ENCODE measurements at places on chromosomes 1 and 21.
A peak's percentile ranks its signal among the peaks of the same experiment; 100 is the strongest.

- no peak for DNase-seq
Measured at GRCh38 chr1:167483790-167484189, 34.5 kb downstream of the CD247 start.

DNA sequence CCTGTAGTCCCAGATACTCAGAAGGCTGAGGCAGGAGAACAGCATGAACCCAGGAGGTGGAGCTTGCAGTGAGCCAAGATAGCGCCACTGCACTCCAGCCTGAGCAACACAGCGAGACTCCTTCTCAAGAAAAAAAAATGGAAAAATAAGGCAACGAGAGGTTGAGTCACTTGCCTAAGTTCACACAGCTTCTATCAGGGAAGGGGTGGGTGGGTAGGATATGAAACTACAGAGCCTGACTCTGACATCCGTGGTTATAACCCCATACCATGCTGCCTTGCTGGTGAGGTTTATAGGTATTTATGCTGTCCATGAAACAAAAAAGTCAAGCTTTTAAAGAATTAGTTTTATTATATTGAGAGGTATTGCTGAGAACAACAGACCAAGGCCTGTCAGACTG lies 61.5 kb upstream of the RAB4A start:
- no peak for DNase-seq

DNA sequence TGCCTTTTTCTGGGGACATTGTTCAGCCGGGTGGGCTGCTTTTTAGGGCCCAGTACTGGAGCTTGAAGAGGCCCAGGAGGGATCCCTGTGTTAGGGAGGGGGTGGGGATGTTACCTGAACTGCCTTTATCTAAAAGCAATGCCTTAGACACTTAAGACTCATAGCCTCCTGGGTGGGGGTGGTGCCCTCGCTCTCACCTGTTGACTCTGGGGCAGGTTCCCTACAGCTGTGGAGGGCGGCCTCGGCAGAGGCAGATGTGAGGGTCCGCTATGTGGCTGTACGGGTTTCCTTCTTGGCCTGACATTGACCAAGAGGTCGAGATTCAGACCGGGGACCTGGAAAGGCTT lies 716 bp downstream of the INAVA start:
- DNase-seq = no peak

DNA sequence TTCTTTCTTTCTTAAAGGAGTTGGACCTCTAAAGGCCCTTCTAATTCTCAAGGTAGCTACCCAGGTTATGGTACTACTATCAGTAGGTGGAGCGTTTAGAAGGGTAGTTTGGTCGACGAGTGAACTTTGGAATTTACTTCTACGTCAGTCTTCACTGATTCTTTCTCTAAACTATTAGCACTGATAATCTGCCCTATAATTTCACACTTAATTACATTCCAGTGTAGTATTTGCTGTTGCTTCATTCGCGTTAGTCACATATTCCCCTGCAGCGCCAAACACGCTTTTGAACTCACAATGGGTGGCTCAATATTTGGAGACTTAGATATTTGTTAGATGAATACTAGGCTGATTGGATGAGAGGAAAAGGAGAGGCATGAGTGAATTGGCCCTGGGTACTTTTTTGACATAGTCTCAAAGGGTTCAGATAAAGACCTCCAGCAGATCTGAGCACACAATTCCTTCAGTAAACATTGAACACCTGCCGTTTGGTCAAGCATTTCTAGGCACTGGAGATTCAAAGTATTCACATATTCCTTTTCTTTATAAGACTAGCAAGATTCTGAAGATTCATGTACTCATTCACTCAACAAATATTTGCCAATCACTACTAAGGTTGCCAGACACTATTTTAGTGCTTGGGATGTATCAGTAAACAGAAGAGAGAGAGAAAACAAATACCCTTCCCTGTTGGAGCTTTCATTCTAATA lies 929 bp upstream of the FOXJ3 start:
- no peak for DNase-seq

DNA sequence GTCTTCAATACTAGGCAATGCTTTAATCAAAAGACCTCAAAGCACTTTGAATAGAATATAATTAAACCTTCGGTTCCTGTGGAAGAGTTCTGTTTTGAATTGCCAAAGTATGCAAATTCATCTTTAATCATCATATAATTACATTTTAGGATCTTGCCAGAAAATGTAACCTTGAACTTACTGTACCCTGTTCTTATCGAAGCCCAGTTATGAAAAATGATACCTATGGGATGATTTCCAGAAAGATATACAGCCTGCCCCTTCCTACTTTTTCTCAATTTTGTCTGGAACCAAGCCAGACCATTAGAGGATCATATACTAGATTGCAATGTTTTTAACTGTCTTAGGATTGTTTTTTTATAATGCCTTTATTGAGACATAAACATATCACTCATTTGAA lies 34.0 kb upstream of the ZNF281 start:
- DNase-seq = no peak

DNA sequence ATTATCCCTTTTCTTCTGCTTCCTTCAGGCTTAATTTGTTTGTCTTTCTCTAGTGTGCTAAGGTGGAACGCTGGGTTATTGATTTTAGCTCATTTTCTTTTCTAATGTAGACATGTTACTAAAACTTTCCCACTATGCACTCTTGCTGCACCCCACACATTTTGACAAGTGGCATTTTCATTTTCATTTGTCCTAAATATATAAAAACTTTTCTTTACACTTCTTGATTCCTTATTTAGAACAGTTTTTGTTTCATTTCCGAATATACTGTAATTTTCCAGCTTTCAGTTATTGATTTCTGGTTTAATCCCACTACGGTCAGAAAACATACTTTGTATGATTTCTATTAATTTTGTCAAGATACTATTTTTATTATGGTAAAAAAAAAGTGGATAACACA lies 25.3 kb downstream of the SH3BP5L start:
- no peak for DNase-seq

GRCh38 chr1:30778154-30778978 lies 20.8 kb upstream of the LAPTM5 start:
- peak; percentile 41 for DNase-seq

- no peak for DNase-seq
Measured at GRCh38 chr1:39979654-39980053, 24.7 kb downstream of the MFSD2A start.

GRCh38 chr1:152884966-152885624 lies 7.0 kb downstream of the SMCP start:
- no peak for DNase-seq

GRCh38 chr1:201072149-201072548 lies 40.1 kb downstream of the CACNA1S start:
- DNase-seq = no peak

GRCh38 chr21:46131588-46131837 lies 23.9 kb downstream of the FTCD start:
- no peak for DNase-seq

Data from NCI-H524 (cell line).